ENCODE measurements at places on chromosomes 4 and X.

GRCh38 chr4:39682138-39682537, 15.8 kb upstream of the UBE2K start:
- DNase-seq: no peak

DNA sequence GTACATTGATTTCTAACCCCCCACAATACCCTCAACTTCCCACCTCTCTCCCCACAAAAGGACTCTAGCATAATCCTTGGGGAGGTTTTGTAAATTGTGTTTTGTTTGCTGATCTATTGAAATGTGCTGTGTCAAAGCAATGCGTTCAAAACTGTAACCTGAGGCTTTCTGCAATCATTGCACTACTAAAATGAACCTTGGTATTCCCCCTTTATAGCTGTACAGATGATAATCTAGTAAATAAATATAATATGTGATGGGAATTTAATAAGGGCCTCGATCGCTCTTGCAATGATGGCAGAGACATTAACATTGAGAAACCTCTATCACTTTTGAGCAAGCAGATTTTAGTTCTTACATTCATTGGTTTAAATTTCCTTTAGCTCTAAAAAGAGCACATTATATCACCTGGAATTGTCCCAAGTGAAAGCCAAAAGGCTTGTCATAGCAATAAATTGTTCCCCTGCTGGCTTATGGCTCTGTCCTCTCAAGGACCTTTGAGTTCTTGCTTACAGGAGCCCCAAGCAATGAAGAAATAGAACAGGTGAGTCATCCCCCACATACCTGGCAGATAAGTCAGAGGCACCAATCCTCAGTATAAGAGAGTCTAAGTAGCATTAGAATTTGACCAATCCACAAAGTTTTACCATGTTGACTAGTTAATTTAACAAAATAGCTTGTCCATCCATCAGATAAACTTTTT, 18.4 kb upstream of the ACE2 start:
- no peak for DNase-seq

DNA sequence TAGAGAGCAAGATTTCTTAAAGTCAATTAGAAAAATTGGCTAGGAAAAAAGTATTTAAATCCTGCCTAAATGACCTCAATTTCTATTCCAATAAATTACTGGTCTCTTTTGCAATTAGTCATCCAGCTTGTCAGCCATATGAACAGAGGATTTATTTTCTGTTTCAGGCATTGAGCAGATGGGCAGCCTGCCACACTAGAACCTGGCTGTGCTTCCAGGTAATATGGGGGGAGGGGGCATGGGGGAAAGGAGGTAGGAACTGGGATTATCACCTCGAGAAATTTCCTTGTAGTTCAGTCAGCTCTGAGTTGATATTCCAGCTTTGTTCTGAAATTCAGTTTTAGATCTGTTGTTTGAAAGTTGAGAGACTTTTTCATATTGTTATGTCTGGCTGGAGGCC, 206.3 kb upstream of the LCORL start:
- DNase-seq: no peak

DNA sequence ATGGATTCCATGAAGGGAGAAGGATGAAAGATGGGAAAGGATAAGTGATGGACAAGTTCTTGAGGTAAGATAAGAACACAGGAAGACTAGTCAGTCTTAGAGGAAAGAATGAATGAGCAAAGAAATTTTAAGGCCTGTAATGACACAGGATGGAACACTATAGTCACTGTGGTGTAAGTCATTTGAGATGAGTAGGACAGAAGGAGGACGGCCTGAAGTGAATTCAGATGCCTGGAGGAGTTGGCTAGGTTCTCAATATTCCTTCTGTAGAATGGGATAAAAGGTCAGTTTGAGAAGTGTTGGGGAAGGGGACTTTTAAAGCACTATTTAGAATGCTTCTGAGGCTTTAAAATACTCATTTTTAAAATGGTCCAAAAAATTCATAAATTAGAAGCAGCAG, 3.9 kb downstream of the MSMO1 start:
- no peak for DNase-seq

GRCh38 chr4:83606898-83607297, 71.0 kb downstream of the GPAT3 start:
- DNase-seq: no peak

DNA sequence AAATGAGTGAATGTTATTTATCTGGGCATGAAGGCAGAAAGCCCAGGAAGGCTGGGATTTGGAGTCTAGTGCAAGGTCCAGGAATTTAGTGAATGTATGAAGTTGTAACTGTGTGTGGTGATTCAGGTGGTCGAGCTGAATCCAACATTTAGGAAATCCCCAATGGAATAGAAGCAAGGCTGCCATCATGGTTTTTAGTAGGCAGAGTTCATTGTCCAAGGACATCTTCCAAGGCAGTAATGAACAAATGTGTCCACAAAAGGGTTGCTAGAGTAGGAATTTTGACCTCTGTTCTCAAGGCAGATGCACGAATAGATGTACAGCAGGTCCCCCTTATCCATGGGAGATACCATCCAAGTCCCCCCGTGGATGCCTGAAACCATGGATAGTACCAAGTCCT, 42.9 kb upstream of the ACSL1 start:
- DNase-seq: no peak

- no peak for DNase-seq
Measured at GRCh38 chr4:15060213-15060612, 57.9 kb downstream of the CPEB2 start.

DNA sequence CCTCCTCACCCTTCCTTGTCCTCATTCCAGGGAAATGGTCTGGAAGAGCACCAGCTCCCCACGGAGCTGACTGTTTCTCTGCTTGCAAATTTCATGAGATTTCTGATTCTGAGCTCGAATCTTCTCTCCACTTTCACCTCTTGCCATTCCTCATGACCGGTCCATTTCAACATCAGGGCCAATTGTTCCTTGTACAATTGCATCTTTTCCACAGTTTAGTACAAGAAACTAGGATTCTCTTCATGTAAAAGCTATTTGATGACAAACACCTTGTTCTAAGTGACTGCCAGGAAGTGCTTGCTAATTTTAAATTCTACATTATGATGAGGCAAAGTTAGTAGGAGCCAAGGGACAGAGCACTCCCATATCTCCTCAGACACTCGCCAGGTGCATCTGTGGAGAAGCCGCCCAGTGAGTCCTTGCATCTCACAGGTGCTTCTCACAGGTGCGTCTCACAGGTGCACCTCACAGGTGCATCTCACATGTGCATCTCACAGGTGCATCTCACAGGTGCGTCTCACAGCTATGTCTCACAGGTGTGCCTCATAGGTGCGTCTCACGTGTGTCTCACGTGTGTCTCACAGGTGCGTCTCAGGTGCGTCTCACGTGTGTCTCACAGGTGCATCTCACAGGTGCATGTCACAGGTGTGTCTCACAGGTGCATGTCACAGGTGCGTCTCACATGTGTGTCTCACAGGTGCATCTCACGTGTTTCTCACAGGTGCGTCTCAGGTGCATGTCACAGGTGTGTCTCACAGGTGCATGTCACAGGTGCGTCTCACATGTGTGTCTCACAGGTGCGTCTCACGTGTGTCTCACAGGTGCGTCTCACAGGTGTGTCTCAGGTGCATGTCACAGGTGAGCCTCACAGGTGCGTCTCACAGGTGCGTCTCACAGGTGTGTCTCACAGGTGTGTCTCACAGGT, 3.0 kb upstream of the PDE6B start:
- DNase-seq: no peak

DNA sequence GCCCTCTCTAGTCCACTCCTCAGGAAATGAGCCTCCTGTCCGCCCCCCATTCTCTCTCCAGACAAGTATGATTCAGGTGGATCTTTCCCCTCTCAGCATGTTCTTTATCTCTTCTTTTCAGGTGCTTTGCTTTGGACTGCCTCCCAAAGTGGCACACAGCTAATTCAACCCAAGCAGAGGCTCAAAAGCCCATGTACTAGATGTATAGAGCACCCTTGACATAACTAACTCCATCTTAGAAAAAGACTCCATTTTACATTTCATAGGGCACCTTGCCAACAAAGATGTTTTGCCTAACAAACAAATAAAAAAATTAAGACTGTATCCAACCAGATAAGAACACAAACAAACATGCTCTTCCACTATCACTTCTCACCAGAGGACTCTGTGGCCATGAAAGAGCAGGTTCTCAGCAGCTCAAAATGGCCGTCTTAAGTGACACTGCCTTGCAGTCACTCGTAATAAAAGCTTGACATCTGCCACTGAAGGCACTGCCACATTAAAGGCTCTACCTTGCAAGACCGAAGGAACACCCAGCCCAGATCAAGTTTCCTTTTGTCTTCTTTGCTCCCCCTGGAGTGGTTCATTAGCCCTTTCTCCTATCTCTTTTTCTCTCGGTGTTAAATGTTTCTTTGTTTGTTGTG, 84.9 kb upstream of the TAB3 start:
- DNase-seq: no peak

DNA sequence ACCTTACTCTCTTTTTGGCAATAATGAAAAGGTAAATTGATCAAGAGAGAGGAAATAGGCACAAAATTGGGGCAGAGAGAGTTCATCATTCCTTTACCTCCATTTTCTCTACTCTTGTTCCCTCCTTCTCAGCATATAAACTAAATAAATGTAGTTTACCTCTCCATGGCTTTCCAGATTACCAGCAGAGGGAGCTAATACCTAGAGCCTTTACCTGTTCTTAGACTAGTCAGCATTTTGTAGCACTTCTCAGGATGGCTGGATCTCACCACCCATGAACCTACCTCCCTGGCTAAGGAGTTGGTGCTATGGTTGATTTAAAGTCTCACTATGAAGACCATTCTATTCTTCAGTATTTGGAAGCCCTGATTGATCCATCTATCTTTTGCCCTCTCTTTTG, 15.7 kb downstream of the OFD1 start:
- DNase-seq: no peak

DNA sequence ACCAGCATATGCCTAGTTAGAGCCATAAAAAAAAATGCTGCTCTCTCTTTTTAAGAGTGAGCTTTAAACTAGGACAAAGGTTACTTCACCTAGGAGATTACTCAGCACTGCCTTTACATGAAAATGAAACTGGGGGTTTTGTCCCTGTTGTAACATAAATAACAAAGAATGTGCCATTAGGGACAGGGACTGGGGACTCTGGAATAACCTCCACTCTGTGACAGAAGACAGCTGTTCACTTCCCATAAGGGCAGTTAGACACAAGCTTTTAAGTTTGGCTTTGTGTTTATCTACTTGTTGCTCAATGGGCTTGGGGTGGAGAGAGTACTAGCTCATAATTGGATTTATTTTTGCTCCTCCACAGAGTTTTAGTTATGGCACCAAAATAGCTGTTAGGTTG, 11.9 kb downstream of the ENPEP start:
- no peak for DNase-seq

DNA sequence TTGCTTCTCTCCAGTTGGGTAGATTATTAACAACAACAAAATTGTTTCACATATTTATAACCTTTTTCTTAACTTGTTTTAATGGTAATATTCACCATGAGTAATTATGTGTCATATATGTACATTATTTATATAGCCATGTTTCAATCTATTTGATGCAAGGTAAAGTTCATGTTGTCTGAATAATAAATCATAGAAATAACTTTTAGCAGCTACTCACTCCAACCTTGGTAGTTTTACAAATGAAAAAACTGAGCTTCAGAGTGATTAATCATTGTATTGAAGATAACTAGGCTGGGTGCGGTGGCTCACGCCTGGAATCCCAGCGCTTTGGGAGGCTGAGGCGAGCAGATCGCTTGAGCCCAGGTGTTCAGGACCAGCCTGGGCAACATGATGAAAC, 46.0 kb downstream of the TMA16 start:
- DNase-seq: no peak

DNA sequence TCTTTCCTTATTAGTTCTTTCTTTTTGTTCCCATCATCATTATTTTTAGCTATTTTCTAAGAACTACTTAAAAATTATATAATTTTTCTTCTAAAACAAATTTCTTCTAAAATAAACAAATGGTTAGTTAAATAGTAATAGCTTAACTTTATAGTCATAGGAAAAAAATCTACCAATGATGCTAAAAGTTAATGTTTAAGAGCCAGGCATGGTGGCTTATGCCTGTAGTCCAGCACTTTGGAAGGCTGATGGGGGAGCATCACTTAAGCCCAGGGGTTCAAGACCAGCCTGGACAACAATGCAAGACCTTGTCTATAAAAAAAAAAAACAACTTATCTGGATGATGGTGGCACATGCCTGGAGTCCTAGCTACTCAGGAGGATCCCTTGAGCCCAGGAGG, 127.1 kb upstream of the ANXA3 start:
- no peak for DNase-seq

GRCh38 chrX:153522259-153522658, 4.8 kb downstream of the ATP2B3 start:
- no peak for DNase-seq

DNA sequence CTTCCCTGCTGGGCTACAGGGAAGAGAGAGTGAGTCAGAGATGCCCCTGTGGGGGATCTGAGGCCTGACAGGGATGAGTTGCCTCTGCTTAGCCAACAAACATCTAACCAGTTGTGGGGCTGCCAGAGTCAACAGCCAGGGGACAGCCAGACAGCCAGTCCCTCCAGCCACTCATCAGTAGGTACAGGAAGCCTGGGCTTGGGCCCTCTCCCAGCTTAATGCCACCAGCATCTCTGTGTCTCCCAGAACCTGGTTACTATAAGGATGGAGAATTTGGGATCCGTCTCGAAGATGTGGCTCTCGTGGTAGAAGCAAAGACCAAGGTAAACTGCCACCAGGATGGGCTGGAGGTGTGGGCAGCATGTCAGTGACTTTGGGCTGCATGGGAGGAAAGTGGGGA, 17.3 kb upstream of the SASH3 start:
- no peak for DNase-seq

Measured in naive thymus-derived CD8-positive, alpha-beta T cell (primary cell).